Endothelial cell of umbilical vein (primary cell): ENCODE measurements at places on chromosomes 3 and 15. TPM values are rescaled to one million over a fixed set of nuclear protein-coding genes. Genes with fewer than 3 reads are reported as not detected.

DNA sequence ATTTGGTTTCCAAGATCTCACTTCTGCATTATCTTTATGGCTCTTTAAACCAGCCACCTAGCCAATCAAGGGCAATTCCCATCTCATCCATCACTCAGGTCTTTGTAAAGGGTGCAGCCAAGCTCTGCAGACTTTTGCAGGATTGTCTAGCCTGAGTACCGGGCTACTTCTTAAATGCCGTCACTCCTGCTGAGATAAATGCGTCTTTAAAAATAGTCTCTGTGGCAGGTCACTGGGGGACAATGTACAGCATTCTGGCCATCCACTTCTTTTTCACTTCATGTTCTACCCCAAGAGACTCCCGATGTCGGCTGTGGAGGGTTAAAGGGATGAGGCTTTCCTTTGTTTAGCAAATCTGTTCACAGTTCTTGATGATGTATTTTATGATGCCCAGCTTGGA, 194.7 kb downstream of the SV2B start:
- no peak for DNase-seq

- DNase-seq = no peak
Observed at GRCh38 chr3:117218641-117219048, 509.1 kb downstream of the TUSC7 start.

GRCh38 chr15:99014803-99015697, 7.5 kb upstream of the PGPEP1L start:
- DNase-seq = peak; percentile 41

DNA sequence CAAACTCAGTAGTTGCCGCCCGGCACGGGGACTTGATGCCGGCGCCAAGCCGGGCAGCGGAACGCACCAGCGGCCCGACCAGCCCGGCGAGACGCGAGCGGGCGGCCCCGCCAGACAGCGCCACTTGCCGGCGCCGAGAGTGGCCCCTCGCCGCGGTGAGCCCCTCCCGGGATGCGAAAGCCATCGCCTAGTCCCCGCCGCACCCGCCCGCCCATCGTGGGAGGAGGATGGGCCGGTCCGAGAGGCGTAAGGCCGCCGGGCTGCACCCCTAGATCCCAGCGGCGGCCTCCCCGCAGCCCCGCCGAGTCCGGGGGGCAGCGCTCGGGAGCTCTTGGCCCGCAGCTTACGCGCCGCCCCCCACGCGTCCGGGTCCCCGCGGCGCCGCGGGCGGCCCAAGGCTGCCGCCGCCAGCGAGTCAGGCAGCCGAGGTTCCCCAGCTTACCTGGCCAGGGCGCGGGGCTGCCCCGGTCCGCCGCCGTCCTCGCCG, 609 bp downstream of the GOLGA8A start:
- peak; percentile 65 for DNase-seq

EFL1 gene
- 5.7 and 6.6 TPM in 2 replicates for polyA plus RNA-seq

HAPLN3 gene
- 130 and 131 TPM in 2 replicates for polyA plus RNA-seq

DNA sequence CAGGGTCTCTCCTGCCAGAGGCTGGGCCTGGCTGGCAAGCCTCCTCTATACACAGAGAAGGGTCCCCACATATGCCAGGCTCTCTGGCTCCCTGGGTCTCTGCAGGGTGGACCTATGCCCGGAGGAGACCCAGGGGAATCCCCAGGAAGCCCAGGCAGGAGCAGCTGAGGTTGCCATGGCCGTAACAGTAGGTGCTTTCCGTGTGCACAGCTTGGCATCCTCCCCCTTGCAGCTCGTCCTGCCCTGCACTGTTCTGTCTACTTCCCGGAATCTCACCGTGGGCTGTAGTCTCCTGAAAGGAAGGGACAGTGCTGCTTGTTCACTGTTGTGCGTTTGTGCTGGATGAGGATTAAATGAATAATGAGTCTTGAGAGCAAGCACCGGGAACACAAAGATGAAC, 47.8 kb downstream of the DAPK2 start:
- DNase-seq = no peak

DNA sequence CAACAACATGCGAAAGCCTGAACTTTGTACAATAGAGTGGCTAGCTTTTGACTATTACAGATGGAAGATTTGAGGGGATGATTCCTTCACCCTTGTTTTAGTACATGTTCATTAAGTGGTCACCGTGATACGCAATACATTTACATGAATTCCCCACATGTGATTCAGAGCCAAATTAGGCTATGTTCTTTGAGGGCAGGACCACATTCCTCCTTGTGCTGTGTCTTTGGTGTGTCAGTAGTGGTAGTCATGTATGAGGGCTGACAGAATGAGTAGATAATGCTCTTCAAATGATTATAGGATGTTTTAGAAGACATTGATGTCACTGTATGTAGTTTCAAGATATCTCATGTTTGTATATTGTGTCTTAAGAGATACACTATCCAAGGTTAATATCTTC, 12.1 kb downstream of the PTPRG start:
- no peak for DNase-seq

DNA sequence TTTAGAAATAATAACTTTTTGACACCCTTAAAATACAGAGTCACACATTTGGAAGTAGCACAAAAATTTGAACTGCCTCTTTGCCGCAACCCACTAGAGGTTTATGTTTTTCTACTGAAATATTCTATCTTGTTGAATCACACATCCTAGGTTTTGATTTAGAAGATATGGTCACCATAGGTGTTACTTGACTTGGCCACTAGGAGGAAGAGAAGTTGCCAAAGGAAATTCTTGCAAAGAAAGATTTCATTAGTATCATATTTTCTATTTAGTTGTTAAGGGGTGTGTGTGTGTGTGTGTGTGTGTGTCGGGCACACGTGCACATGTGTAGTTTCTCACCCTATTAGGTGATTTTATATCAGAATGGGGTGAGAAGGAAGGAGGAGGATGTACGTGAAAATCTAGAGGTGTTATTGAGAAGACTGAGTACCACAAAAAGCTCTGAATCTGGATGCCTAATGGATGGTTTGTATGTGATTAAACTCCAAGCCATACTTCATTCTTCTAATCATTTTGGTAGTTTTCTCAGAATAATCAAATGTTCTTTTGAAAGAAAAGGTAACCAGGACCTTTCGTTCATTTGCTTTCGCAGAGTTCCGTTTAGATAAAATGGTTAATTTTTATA, 31.5 kb downstream of the ZFAND6 start:
- DNase-seq = no peak

MUC4 gene
- polyA plus RNA-seq = 0.04 and 0.06 TPM in 2 replicates

DNA sequence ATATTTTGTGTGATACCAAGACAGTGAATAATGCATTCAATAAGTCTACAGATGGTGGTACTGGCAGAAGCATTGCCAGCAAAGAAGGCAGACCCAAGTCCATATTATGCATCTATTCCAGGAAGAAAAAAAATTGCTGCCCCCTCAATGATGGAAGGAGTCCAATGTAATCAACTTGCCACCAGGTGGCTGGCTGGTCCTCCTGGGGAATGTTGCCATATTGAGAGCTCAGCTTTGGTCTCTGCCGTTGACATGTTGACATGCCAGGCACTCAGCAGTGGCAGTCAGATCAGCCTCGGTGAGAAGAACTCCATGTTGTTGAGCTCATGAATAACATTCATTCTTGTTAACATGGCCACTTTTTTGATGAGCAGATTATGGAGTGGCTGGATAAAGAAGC, 298.5 kb downstream of the IGSF11 start:
- DNase-seq = no peak

DNA sequence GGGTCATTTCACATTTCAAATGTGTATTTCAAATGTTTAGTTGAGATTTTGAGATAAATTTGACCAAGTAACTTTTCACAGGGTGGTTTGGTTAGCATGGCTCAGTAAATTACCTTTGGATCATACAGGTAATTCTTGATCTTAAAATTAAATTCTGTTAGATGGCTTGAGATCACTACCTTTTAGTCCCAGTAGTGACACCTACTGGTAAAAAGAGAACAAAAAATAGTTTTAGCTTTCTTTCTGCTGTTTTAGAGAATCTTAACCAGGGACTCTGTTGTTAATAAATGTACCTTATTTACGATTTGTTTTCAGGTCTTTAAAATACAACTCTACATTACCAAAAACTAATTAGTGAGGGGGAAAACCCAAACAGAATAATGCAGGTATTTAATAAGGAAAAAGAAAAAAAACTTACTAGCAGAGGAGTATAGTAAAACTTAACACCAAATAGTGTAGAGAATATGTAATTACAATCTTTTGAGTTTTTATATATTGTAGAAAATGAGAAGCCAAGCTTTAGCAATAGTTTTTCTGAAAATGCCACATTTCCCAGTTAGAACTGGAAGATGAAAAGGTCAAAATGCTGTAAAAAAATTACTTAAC, 620.3 kb upstream of the AGTR1 start:
- DNase-seq = peak; percentile 48
